HL-60 (cell line): ENCODE measurements at places on chromosomes 11 and 22.
A peak's percentile ranks its signal among the peaks of the same experiment; 100 is the strongest.

DNA sequence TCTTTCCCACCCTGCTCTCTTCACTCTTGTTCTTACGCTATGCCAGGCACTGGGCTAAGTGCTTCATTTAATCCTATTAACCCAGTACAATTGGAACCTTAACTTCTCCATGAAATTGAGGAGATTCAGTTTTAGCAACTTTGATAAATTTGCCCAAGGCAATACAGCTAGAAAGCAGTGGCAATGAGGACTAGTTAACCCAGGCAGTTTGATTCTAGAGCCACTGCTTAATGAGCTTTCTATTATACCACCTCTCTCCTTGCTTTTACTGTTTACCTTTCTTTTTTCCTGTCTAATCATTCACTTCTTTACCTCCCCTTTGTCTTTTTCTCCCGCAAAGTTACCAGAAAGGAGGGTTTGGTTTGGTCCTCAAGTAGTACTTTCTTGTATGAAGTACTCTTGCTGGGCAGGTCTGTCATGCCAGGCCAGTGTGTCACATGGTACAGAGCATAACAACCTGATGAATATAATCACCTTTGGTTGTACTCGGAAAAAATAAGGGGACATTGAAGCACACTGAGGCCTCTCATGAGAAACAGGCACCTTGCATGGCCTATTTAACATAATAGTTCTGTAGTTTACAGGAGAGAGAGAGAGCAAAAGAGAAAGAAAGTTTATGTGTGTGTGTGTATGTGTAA, 70.6 kb downstream of the PDHX start:
- no peak for DNase-seq

GRCh38 chr11:14093065-14093464, 130.5 kb downstream of the SPON1 start:
- DNase-seq: no peak

DNA sequence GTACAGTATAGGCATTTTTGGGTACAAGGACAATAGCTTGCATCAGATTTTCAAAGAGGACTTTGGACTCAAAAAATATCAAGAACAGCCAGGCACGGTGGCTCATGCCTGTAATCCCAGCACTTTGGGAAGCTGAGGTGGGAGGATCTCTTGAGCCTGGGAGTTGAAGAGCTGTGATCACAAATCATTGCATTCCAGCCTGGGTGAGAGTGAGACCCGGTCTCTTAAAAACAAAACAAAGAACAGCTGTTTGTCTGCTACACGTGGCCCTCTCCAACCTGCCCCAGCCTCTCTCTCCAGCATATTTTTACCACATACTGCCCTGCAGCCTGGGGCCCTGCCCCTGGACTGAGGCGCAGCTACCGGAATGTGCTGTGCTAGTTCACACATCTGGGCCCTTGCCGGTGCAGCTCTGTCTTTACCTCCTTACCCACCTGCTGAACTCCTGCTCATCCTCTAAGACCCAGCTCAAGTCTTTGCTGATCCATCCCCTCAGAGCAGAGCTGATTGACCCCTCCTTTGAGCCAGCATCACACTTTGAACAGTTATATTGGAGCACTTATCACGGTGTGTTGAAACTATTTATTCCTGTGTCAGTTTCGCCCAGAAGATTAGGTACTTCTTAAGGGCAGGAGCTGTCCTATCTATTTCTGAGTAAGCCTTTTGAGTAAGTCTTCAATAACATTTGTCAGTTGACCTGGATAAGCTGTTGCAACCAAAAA, 29.4 kb downstream of the GRIK4 start:
- DNase-seq: no peak

- DNase-seq: no peak
Observed at GRCh38 chr11:3115321-3115720, 49.8 kb downstream of the OSBPL5 start.

- peak; percentile 39 for DNase-seq
Observed at GRCh38 chr11:68037411-68038225, 1.2 kb upstream of the TCIRG1 start.

- peak; percentile 93 for DNase-seq
Observed at GRCh38 chr22:45230026-45230721, 10.5 kb downstream of the KIAA0930 start.

GRCh38 chr11:8039530-8040260, 41.3 kb upstream of the TUB start:
- DNase-seq: no peak

DNA sequence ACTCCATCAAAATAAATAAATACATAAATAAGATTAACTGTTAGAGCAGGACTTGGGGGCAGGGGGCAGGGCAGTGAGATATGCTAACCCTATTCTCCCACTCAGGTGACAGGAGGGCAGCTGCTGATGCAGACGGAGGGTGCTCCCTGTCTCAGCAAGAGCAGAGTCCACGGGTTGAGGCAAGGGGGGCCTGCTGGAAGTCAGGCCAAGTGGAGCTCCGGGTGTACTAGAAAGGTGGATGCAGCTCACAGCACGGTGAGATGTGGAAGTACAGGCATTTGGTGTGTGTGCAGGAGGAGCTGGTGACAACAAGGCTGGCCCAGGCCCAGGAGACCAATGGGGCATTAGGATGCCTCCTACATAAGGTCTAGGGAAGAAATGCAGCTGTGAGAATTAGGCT, 467.3 kb upstream of the B3GAT1 start:
- no peak for DNase-seq

DNA sequence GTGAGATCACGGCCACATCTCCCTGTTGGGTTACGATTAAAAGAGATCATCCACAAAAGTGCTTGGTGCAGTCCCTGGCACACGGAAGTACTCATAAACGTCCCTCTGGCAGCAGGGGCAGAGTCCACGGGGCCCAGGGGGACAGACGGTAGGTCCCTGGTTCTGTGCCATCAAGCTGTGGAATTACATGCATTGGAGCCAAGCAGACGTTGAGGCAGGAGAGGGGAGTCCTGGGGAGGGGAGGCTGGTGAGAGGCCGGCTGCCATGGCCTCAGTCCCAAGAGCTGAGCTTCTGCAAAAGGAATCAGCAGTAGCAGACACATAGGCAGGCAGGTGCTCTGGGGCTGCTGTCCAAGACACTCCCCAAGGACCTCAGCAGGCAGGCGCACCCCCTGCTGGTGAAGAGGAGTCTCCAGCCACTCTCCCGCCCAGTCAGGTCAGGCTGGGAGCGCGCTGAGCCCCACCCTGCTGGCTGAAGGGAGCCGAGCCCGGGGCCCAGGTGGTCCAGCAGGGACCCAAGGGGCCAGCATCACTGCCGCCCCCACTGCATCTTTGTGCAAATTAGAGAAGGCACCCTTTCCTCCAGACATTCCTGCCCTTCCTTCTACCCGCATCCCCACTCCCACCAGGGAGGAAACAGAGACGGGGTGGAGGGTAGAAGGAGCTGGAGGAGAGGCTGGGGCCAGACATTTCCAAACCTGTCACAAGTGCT, 7.6 kb upstream of the KCTD17 start:
- DNase-seq: peak; percentile 86
